Stimulated activated CD4-positive, alpha-beta T cell treated with anti-CD3 and anti-CD28 coated beads, Interleukin-2, amount 100 ng/mL, for 24 hours (primary cell): ENCODE measurements at places on chromosomes 7 and 10.

- no peak for DNase-seq
These were observed 500.8 kb downstream of the PLXNA4 start for GRCh38 chr7:132075515-132075914.

DNA sequence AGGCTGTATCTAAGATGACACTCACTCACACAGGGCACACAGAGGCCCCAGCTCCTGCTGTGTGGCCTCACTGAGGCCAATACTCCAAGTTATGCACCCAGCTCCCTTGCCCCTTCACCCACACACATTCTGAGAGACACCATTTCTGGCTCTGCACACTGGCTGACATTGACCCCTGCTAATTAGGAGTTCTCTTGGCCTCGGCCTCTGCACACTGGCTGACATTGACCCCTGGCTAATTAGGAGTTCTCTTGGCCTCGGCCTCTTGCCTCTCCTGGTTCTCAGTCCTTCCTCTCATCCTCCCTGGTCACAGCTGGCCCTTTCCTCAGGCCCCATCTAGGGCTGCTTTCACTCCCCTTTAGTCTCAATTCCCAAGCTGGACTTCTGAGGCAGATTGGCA, 97.3 kb downstream of the GRID1 start:
- no peak for DNase-seq

DNA sequence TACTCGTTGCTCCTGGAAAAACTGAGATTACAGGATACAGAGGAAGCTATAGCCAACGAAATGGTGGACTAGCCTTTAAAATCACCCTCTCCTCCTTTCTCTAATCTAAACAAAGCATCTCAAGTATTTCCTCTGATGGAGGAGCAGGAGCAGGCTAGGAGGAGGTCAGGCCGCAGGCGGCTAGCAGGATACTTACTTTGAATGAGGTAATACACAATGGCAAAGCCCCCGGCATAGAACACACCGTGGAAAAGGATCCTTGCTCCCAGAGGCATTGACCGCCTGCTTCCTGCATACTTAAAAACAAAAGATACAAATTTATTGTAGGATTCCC, 64.4 kb downstream of the STK17A start:
- DNase-seq = no peak

GRCh38 chr7:4880218-4880617, 3.3 kb downstream of the RADIL start:
- DNase-seq = no peak

- DNase-seq = no peak
These were observed 258.3 kb downstream of the GATA3 start for GRCh38 chr10:8312781-8313180.

DNA sequence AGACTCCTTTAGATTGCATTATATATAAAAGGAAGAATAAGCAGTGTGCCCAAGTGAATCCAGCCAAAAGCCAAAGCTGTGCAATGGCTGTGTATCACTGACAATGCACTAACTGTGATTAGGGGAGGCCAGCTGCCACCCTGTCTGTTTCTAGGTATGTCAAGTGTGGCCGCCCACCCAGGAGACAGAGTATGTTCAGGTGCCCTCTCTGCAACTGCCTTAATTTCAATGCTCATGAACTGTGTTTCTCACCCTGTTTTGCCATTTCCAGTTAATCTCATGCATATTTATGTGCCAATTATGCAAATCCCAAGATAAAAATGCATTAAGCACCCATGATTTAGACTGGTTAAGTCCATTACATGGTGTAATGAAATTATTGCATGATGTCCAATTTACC, 159.4 kb downstream of the FRMD4A start:
- DNase-seq = no peak

GRCh38 chr7:123348690-123349089, 148.9 kb upstream of the SLC13A1 start:
- DNase-seq = no peak

DNA sequence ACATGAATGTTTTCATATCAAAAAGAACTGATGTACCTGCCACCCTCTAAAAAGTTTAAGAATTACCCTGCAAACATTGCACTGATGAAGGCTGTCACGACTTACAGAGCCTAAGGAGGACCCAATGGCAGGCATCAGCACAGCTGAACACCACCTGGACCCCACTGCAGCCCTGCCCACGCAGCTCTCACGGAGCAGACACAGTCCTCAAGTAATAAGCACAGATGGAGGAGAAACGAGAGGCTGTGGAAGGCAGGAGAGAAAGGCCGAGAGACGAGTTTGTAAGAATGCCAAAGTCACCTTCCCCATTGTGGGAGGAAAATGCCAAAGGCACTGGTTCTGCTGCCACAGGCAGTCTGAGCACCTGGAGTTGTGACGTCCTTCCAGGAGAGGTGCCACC, 135.0 kb downstream of the DLG5 start:
- DNase-seq = no peak

- no peak for DNase-seq
These were observed 186.2 kb upstream of the INHBA start for GRCh38 chr7:41889040-41889439.
